Stimulated activated CD4-positive, alpha-beta T cell treated with anti-CD3 and anti-CD28 coated beads, Interleukin-12 subunit alpha, Interleukin-12 subunit beta, amount 100 ng/mL, for 24 hours (primary cell): ENCODE measurements at places on chromosomes 6 and 20.

DNA sequence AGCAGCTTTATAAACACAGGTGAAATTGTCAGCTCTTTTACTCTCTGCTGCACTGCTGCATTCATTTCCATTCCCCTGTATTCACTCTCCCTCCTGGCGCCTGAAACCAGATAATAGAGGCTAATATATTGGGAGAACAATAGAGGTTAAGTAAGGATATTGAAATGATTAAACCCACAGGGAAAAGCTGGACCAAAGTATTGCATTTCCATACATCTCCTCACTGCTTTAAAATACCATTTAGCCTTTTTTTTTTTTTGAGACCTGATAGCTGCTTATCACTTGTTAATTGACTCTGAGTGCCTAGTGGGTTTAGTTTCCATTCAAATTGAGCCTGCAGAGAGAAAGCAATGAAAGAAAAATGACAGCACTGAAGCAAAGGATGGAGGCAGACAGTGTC, 540.5 kb upstream of the IMPG1 start:
- no peak for DNase-seq

- DNase-seq: no peak
These were observed 52.9 kb upstream of the PROKR2 start for GRCh38 chr20:5369629-5370028.

DNA sequence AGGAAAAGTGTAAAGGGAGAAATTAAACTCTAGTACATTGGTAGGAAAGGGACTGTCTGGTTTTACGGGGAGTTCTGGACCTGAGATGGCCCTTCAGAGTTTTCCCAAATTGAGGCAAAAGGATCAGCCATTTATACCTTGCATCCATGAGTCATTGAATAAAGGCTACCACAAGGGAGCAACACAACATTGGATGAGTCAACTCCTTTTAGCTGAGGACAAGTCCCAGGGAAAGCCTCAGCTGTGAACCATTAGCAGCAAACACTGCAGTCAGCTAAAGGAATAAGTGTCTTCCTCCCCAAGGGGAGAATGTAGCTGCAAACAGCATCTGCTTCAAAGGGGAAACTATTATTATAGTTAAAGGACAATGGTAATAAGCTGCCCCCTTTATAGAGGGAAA, 468.7 kb upstream of the ID4 start:
- no peak for DNase-seq

- DNase-seq: no peak
These were observed 34.2 kb downstream of the ZNF391 start for GRCh38 chr6:27422651-27423332.

GRCh38 chr6:137424251-137424650, 69.9 kb downstream of the OLIG3 start:
- DNase-seq: no peak

DNA sequence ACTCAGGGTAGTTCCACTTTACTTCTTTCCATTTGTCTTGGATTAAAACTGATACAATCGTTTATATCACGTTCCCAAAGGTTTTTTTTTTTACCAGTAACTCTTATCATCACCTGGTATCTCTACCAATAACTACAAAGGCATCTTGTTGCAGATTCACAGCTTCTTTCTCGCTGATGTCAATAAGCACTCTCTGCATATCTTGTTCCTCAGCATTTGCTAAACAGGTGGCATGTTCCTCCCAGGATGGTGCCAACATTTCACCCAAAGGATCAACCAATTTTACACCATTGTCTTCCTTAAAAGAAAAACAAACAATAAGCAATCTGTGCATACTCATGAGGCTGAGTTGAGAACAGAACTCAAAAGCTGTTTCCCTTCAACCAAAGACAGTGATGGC, 4.6 kb downstream of the PGM3 start:
- no peak for DNase-seq

- DNase-seq: no peak
These were observed 57.1 kb downstream of the HNF4A start for GRCh38 chr20:44412402-44413144.

- no peak for DNase-seq
These were observed 60.0 kb downstream of the SYCP2 start for GRCh38 chr20:59873409-59873808.

GRCh38 chr20:62825333-62825985, 8.6 kb downstream of the COL9A3 start:
- DNase-seq: no peak

GRCh38 chr6:40819182-40819834, 219.7 kb downstream of the UNC5CL start:
- no peak for DNase-seq

GRCh38 chr6:52317211-52317610, 32.7 kb upstream of the MCM3 start:
- no peak for DNase-seq

DNA sequence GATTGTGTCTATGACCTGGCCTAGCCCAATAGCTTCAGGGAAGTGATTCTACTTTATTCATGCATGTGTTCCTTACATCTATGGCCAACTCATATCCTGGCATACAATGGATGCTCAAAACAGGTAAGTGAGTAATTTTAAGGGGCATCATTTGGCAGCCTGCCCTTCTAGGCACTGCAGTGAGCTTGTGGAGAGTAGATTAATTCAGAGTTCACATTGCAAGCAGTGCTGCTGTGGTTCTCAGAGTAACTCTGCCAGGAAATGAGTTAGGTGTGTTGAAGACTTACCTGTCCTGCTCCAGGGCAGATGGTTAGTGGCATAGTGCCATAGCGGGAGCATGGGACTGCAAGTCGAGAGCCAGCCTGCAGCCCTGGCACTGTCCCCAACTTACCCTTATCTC, 158.0 kb downstream of the SCP2D1 start:
- DNase-seq: no peak

DNA sequence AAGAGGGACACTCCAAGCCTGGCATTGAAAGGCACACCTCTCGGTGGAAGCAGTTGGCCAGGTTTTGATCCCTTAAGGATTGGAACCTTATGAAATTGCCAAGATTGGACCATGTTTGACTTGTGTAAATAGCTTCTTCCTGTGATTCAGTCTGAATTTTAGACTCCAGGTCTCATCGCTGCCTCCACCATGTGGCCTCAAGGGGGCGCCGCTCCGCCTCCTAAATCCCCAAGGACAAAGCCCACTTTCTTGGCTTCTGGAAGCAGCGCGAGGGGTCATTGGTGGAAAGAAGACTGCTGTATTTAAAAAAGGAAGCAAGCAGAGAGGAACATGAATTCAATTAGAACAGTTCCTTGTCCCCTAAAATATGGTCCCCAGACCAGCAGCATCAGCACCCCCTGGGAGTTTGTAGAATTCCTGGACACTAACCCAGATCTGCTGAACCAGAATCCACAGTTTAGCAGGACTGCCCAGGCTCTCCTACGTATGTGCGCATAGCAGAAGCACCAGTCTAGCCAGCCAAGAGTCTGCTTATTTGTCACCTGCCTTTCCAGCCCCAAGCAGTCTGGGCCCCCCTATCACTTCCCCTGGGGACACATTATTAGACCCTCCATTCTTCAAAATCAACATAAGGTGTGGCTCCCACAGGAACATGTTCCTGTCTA, 108.5 kb downstream of the LY86 start:
- DNase-seq: no peak

DNA sequence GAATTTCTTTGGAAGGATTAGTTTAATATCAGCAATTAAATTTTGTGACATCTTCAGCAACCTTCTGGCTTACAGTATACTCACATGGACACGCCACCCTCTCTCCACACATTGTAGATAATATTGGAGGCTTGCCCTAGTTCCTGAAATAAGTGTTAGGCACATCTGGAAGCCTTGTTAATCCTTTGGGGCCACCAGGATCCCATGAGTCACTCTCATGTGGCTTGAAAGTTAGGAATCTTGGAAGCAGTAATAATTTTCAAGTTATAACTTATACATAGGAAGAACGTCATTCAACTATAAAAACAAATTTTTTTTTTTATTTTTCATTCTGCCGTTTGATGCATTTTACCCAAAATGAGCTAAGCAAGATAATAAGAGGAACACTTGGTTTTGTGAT, 20.5 kb downstream of the LAMA4 start:
- no peak for DNase-seq

DNA sequence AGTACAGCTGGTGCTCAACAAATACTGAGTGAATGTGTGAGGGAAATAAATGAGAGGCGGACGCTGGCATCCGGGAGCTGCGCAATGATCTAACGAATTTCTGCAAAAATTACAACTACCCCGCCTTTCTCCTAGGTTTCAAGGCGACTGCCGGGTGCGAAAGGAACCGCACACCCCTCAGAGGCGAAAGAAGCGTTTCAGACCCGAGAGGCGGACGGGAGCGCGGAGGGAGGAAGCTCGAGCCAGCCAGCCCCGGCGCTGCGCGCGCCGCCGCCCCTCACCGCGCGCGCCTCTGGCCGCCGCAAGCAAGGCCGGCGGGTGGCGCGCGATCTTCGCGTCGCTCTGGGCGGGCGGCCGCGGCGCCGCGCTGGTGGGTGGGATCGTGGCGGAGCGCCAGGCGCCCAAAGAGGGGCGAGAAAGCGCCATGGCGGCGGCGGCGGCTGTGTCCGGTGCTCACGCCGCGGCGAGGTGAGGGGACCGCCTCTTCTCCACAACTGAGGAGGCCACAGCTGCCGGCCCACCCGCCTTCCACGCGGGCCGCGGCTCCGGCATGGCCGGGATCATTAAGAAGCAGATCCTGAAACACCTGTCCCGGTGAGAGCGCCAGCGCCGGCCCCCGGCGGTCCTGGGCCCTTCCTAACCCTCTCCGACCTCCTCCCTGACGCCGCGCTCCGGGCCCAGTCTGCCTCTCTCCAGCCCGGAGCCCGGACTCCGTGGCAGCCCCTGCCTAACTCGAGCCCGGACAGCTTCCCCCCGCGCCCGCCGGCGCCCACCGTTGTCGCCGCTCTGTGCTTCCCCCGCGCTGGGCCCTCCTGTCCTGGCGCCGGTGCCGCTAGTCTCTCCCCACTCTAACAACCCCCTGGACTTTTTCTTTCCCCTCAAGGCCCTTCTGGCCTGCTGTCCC, at the start of gene BLTP3A:
Gene BLTP3A (plus strand): TSS at position 383 of the 904 bp plus-strand sequence. CDS start 168 bp downstream, at position 551.
- peak; percentile 66 for DNase-seq

- no peak for DNase-seq
These were observed 3.8 kb downstream of the EYA2 start for GRCh38 chr20:46898423-46898822.

DNA sequence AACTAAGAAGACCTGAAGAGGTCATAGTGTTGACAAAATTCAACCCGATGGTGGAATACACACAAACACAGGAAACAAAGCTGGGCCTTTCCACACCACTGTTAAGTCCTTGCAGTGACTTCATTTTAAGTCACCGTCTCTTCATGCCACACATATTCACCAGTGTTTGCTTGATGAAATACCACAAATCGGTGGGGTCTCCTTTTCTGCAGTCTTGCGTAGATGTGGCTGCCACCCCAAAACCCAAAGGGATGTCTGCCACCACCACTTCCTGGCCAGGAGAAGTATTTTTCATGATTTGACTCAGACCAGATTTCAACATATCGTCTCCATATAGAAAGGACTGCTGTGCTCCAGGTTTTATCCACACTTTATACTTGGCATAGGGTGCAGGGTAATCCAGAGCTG, 11.0 kb upstream of the COL10A1 start:
- DNase-seq: no peak

DNA sequence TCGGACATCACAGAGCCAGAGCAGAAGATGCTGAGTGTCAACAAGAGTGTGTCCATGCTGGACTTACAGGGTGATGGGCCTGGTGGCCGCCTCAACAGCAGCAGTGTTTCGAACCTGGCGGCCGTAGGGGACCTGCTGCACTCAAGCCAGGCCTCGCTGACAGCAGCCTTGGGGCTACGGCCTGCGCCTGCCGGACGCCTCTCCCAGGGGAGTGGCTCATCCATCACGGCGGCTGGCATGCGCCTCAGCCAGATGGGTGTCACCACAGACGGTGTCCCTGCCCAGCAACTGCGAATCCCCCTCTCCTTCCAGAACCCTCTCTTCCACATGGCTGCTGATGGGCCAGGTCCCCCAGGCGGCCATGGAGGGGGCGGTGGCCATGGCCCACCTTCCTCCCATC, 11.4 kb upstream of the ZBTB9 start:
- DNase-seq: no peak

- no peak for DNase-seq
These were observed 811.5 kb downstream of the TENT5A start for GRCh38 chr6:80940976-80941375.

DNA sequence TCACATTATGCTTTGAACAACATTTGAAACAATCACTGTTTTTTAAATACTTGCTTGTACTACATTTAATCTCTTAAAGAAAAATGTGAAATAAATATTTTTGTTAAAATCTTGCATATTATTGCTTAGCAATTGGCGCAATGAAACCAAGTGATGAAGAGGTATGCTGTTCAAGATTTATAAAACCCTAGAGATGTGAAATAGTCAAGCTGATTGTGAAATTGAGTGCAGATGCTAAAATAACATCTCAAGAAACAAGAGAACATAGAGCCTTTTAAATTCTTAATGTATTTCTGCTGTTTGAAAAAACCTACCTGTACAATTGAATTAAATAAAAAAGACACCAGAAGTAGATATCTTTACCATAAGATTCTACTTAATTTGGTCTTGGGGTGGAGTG, 179.2 kb upstream of the MCHR2 start:
- DNase-seq: no peak

GRCh38 chr6:24107294-24107693, 18.7 kb upstream of the NRSN1 start:
- DNase-seq: no peak

GRCh38 chr6:150606168-150606591, 6.5 kb downstream of the PLEKHG1 start:
- DNase-seq: no peak

GRCh38 chr20:11277170-11277569, 603.4 kb upstream of the JAG1 start:
- no peak for DNase-seq

- no peak for DNase-seq
These were observed 40.9 kb downstream of the PDYN start for GRCh38 chr20:1952737-1953530.

DNA sequence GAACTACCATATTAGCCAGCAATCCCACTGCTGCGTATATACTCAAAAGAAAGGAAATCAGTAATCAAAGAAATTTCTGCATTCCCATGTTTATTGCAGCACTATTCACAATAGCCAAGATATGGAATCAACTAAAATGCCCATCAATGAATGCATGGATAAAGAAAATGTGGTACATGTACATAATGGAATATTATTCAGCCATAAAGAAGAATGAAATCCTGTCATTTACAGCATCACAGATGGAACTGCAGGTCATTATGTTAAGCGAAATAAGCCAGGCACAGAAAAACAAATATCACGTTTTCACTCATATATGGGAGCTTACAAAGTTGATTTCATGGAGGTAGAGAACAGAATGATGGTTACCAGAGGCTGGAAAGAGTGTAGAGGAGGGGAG, 65.1 kb downstream of the ALDH8A1 start:
- DNase-seq: no peak

GRCh38 chr6:49744259-49744658, at the start of gene CRISP3:
TSS of gene CRISP3 (minus strand) at chr6:49744388. CDS start at chr6:49744367, 21 bp downstream.
- DNase-seq: no peak
